ENCODE measurements at places on chromosomes 16 and 17.

- no peak for DNase-seq
Measured at GRCh38 chr17:80408872-80409271, 6.1 kb upstream of the ENDOV start.

DNA sequence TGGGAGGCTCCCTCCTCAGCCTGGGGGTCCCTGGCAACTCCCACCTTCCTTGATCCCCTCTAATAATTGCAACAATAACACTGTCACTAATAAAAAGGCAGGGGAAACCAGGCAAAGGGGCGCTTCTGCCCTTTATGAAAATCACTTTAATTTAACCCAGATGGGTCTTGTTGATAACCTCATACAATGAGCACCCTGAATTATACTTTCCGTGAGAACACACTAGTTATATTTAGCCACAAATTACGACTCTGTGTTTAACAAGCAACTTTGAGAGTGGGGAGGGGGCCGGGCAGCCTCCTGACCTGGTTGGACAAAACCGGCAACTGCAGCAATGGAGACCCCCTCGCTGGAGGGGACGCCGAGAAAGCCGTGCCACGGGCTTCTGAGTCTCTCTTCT is 5.7 kb upstream of the BAHCC1 start:
- no peak for DNase-seq

DNA sequence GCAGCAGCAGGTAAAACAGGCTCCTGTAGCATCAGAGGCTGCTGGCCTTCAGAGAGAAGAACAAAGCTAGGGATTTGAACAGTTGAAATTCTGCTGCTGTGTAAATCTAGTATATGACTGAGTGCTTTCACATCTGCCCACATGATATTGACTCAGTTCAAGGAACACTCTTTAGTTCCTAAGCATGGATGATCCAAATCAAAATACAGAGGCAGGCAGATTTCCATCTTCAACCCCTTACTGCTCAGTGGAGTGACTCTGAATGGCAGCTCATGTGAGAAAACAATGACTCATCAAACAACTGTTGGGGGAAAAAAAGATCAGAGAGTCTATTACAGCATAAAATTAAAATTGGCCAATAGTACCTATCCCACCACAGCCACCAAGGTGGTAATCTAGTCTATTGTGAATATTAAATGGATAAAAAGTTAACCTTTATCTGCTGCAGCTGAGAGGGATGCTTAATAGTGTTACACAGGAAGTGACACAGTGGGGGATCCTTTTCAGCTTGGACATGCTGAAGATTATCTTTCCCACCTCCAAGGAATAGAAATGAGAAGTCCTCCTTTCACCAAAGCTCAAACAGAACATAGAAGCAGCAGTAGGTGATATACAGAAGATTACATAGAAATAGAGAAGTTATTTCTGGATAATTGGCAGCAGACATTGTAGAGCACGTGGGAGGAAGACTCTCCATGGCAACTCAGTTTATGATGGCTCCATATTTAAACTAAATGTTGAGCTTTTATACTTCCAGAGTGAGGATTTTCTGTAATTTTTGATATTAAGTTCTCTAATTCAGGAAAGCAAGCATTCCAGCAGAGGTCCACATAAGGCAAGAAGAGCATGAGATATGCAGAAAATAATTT is 239.7 kb upstream of the ERCC4 start:
- no peak for DNase-seq

- no peak for DNase-seq
Measured at GRCh38 chr16:21265104-21265837, 12.8 kb downstream of the CRYM start.

GRCh38 chr17:49240619-49241018 is 10.0 kb upstream of the PHOSPHO1 start:
- no peak for DNase-seq

DNA sequence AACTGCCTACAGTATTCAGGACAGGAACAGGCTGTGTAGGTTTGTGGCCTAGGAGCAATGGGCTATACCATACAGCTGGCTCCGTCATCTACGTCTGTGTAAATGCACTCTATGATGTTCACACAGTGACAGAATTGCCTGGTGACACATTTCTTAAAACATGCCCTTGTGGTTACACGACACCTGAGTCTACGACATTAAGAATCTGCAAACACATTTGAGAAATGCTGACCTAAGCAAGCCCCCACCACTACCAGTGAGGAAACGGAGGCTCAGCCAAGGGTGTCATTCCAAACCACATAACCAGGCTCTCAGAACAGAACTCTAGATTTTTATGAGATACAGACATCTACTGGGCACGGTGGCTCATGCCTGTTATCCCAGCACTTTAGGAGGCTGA is 23.5 kb downstream of the USP36 start:
- no peak for DNase-seq

GRCh38 chr16:15911198-15911597 is 22.8 kb upstream of the CEP20 start:
- no peak for DNase-seq

- DNase-seq = no peak
Measured at GRCh38 chr16:84844049-84844350, 24.2 kb downstream of the CRISPLD2 start.

GRCh38 chr17:55348749-55349354 is 72.8 kb downstream of the MMD start:
- DNase-seq = peak; percentile 23

- no peak for DNase-seq
Measured at GRCh38 chr16:17408955-17409441, 61.8 kb downstream of the XYLT1 start.

DNA sequence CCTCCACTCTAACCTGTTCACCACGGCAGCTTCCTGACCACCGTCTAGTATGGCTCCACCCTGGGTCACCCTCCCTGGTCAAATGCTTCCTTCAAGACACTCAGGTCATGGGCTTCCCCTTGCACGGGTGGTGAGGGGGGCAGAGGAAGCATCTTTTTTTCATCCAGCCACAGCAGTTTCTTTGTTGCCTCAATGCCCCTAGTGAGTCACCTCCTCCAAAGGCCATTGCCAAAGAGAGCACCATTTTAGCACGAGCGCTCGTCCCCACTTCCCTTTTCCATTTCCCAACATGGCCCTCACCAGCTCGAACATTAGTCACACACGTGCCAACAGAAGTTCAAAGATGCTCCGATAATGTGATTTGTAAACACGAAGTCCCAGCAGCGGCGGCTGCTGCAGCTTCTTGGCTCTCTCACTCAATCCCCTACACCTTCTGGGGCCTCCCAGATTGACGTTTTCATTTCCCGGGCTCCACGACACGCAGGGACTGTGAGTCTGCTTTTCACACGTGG is 134.6 kb downstream of the GAS7 start:
- no peak for DNase-seq

- DNase-seq = no peak
Measured at GRCh38 chr17:333626-334396, 18.8 kb downstream of the RPH3AL start.

DNA sequence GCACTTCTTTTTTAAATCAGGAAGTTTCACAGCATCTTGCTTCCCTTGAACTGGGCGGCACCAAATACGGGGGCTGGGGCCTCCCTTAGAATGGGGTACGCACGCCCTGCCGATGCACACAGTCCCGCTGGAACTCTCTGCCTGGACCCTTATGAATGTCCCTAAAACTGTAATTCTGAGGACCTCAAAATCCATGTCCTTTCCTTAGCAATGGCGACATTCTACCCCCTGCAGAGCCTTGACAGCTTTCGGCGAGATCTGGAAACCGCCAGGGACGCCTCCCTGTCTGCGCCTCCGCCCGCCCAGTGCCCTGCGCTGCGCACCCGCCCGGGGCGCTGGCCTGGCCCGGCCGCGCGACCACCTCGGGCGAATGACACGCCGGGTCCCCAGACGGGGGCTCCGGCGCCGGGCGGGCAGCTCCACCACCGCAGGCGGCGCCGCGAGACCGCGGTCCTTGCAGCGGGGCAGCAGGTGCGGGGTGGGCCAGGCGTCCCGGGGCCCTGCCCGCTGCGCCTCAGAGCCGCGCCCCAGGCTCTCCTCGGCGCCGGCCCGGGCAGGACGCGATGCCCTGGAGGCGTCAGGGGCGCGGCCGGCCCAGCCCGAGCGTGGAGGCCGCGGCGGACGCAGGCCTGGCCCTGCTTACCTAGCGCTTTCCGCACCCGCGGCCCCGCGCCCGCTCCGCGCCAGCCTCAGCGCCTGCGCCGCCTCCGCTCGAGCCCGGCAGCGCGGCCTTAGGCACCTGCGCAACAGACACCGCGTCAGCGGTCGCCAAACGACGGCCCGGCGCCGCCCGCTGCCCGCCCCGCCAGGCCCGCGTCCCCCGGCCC is 548 bp downstream of the HAGH start:
- DNase-seq = no peak

- no peak for DNase-seq
Measured at GRCh38 chr16:73210686-73211085, 162.8 kb upstream of the ZFHX3 start.

- no peak for DNase-seq
Measured at GRCh38 chr16:11229906-11230305, 26.1 kb downstream of the SOCS1 start.

DNA sequence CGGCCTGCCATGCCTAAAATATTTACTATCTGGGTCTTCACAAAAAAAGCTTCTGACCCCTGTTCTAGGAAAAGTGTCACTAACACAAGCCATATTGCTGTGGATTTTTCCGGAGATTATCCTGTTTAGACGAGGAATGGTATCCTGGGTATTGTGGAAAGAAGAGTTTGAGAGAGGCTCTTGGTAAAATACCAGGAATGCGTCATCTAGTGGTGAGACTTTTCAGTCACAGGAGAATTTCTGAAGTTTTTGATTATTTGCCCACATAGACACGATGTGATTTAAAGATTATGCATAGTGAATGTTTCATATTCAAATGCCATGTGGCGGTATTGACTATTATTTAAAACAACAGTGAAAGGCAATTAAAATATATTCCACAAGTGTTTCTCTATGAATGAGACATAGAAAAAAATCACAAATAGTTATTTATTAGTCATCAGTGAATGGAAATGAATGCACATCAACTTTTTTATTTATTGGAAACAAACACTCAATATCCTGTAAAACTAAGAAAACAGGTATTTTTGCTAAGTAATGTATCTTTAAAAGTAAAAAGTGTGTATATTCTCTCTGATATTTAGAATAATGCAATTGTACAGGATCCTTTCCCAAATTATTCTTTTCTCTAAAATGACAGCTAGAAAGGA is 7.8 kb downstream of the KRT28 start:
- no peak for DNase-seq

DNA sequence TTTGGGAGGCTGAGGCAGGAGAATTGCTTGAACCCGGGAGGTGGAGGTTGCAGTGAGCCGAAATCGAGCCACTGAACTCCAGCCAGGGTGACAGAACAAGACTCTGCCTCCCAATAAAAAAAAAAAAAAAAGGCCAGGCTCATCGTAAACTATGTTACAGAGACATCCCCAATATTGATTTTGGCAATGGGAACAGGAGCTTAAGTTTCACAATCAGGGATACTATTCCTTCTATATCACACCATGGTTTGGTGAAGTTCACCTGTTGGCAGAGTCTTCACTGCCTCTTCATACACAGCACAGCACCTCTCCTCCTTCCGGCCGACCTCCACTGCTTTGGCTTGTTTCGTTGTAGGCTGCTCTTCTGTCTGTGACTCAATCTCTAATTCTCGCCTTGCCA is 21.2 kb downstream of the UTP6 start:
- DNase-seq = no peak

GRCh38 chr16:27651301-27651700 is 101.4 kb downstream of the KATNIP start:
- DNase-seq = no peak

DNA sequence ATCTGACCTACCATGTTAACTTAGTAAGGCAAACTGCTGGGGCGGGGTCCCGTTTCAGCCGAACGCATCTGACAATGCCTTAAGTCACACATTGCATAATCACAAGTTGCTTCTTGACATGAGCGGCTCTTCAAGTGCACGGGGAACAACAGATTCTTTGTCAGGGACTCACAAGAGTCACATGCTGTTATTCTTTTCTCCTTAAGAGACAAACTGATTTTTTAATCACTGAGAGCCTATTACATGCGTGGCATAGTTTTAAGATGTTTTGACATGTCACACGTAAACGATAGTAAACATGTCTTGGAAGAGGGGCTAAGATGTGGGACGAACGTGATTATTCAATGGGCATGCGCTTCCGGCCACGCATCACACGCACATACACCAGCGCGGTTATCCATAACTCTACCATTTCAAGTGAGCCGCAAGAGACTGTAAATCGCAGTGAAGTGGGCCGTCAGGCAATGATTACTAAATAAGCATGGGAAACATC is 63.4 kb downstream of the ADCY9 start:
- no peak for DNase-seq

DNA sequence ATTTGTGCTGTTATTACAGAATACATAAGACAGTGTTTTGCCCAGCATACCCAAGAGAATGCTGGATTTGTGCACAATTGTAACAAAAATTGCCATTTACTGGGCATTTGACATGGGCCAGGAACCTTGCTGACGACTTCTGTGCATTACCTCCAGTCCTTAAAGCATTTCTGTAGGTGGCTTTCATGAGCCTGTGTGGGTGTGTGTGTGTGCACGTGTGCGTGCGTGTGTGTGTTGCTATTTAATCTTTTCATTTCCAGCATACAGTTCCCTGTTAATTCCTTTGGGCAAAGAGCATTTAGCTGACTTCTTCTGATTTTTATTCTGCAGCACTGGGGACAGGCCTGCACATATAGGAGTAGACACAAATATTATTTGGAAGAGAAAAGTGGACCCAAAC is 134.4 kb downstream of the CYLD start:
- DNase-seq = no peak

DNA sequence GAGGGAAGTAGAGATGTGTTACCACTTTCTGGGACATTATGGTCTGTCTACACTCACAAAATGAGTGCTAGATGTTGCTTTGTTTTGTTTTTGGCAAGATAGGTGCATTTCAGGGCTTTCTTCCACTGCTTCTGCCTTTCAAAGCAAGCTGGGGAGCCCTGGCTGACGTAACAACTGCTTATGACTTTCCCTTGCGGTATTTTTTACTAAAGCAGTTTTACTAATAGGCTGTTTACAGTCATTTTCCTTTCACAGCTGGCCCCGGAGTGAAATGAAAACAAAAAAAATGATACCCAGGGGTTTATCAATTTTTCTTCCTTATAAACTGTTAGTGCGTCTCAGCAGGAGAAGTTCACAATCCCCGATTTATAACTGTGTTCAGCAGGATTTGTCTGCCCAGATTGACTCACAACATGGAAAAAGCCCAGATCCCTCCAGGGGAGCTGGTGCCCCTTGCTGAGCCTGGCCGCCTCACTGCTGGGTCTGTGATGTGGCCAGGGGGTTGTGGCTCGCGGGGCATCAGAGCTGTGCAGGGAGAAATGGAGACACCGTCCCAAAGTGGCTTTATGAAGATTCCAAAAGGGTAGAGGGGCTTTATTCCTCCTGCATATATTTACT is 184.4 kb upstream of the HS3ST3A1 start:
- DNase-seq = no peak
